ENCODE measurements at places on chromosomes 12 and 14.

DNA sequence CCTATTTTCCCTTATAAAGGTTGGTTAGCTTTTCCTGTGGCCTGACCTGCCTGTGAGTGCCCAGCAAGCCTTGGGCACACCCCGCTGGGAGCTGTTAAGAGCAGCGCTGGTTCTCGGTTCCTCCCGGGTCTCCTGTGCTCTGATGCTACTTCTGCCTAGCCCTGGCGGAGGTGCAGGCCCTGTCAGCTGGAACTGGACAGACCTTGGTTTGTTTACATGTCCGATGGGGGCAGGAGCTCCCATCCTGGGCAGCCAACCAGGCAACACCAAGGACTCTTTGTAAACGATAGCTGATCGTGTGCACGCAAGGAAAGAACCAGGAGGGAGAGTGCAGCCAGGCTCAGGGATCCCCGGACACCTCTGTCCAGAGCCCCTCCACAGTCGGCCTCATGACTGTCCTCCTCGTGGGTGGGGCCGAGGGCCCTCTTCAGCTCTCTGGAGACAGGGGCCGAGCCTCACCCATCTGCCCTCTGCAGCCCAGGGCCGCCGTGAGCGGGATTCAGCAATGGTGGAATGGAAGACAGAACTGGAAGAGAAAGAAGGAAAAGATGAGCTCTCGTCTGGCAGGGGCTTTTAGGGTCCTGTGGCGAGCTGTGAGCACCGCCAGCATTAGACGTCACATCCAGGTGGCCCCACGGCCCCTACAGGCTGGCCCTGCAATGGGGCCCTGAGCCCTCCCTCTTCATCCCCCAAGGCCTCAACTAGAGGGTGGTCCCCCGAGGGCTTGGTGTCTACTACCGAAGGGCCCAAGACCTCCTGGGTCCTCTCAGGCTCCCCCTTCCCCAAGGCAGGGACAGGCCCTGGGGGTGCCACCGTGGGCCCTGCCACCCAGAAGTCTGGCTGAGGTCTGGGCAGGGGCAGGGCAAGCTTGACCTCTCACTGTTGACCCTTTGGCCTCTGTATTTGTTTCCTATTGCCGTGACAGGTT is 12.3 kb downstream of the TNFAIP2 start:
- DNase-seq: no peak

GRCh38 chr12:95573951-95574576 is 22.8 kb upstream of the USP44 start:
- no peak for DNase-seq

- DNase-seq: no peak
These were observed 9.9 kb downstream of the PMEL start for GRCh38 chr12:55955800-55956508.

GRCh38 chr14:32186248-32186647 is 15.6 kb upstream of the RNU6-7 start:
- no peak for DNase-seq

DNA sequence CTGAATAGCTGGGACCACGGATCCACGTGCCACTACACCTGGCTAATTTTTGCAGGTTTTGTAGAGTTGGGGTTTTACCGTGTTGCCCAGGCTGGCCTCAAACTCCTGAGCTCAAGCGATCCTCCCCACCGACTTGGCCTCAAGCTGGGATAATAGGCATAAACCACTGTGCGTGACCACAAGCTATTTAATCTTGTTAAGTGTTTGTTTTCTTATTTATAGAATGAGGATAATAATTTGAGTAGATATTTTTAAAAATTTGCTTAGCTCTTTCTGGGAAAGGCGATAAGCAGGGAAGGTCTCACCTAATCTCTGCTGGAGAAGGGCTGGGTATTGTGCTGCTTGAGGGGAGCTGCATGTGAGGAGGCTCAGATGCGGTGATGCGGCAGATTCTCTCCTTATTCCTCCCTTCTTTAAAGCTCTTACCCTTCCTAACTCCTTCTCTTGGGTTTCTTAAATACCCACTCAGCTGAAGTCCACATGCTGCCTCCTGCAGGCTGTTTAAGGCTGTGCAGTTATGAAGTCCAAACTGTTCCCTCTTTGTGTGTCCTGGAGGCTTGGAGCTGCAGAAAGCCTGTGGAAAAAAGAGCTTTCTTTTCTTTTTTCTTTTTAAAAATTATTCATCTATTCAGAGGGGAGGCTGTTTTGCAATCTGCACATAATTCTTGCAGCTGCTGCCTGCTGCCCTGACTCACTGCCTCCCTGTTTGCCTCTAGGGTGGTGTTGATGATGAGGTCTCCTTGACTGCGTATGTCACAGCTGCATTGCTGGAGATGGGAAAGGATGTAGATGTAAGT is 37.9 kb downstream of the A2ML1 start:
- peak; percentile 2 for DNase-seq
